Retina (tissue), 1 donor: ENCODE measurements at places on chromosomes 16 and 17.

GRCh38 chr16:3952737-3953131 is 72.2 kb upstream of the CREBBP start:
- DNase-seq: no peak

- no peak for DNase-seq
These were observed 27.4 kb upstream of the KDM8 start for GRCh38 chr16:27175888-27176287.

- no peak for DNase-seq
These were observed 2.1 kb upstream of the CA4 start for GRCh38 chr17:60147553-60148223.

GRCh38 chr17:17951524-17951923 is 20.7 kb downstream of the TOM1L2 start:
- DNase-seq: no peak

GRCh38 chr17:63156986-63157385 is 191.0 kb downstream of the TANC2 start:
- DNase-seq: no peak

GRCh38 chr17:82734987-82735866 is at the start of gene FN3K:
Gene FN3K, plus strand, starts transcription at chr17:82735615. Its CDS starts 22 bp downstream, at chr17:82735637.
- DNase-seq: peak; percentile 87
